Left ventricle myocardium inferior (tissue), 1 donor: ENCODE measurements at places on chromosomes 3 and 15. TPM values are rescaled to one million over a fixed set of nuclear protein-coding genes. Genes with fewer than 3 reads are reported as not detected.

DNA sequence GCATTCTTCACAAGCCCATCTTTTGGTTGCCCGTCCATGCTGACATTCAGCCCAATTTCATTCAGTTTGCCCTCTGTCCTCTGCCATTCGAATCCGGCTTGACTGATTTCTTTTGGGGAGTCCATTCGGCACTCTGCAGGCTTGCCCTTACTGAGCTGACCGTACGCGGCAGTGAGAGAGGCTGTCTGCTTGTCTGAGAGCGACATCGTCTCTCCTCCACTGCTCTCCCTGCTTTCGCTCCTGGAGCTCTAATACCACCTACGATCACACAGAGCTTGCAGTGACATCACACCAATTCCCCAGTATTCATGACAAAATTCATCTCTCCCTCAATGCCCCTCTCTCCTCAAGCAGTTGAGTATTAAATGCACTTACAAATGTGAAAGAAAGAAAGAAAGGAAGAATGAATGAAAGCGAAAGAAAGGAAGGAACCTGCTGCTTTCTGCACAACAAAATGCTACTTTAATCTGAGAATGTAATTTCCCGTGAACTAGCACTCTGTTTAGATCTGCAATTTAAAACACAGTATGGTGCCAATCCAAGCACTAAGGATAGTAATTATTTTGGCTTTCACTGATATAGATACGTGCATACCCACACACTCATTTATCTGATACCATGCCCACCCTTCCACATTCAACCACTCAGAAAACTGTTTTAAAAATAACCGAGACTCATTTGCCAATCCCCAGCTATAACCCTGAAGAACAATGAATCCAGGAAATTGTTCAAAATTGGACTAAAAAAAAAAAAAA, 89.5 kb downstream of the DHX30 start:
- DNase-seq: no peak

- no peak for DNase-seq
Observed at GRCh38 chr3:123161167-123161566, 40.6 kb upstream of the SEC22A start.

- DNase-seq: no peak
Observed at GRCh38 chr3:129259612-129260477, 10.4 kb downstream of the COPG1 start.

DNA sequence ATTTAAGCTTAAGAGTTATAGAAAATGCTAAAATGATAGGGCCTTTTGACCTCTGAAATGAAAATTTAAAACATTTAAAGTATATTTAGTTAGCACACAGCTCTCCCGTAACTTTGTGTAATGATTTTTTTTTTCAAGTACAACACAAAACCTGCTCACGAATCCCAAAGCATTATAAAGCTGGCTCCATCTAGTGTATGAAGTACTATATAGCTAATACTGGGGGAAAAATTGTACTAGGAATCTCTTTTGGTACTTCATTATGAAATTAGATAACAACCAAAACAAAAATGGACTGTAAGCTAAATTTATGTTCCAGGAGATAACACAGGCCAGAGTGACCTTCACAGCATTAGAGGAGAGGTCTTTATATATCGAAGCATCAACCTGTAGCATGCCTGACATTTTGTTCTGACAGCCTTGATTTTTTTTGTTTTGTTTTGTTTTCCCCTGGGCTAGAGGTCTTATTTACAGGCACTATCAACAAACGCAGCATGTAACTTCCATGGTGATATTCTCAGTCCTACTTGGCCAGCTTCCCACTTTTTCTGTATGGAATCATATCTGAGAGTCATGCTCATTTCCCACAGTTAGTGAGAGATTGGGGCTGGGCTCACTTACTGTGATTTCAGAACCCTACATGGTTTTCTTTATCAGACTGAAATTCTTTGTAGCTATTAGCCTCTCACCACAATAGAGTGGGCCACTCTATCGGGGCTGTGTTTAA, 116.3 kb downstream of the MITF start:
- no peak for DNase-seq

- DNase-seq: no peak
Observed at GRCh38 chr3:71890356-71890931, 105.5 kb upstream of the PROK2 start.

GRCh38 chr3:13532631-13533030, 16.3 kb upstream of the FBLN2 start:
- no peak for DNase-seq

CPEB1 gene
- total RNA-seq: 1.6 TPM

DNA sequence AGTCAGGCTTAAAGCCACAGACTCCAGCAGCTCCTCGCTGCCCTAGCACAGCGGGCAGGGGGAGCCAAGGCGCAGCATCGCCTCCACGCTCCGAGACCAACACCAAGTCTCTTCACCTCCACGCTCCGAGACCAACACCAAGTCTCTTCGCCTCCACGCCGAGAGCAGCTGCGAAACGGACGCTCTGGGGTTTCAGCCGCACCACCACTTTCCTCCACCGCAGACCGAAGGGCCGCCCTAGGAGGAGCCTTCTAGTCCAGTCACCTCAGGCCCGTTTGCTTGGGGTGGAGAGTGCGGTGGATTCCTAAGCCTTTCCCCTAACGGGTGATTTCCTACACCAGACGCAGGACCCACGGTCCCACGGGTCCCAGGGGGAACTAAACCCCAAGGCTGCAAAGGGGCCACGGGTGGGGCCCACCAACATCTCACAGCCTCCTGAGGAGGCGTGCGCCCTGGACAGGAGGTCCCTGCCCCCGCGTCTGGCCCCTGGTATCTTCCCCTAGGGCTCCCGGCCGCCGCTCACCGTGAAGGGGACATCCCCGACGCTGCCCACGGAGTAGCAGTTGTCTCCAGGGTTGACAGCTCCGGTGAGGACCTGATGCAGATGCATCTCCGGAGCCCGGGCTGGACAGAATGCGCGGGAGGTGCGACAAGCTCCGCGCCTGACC, 501 bp downstream of the DMXL2 start:
- peak; percentile 32 for DNase-seq

DNA sequence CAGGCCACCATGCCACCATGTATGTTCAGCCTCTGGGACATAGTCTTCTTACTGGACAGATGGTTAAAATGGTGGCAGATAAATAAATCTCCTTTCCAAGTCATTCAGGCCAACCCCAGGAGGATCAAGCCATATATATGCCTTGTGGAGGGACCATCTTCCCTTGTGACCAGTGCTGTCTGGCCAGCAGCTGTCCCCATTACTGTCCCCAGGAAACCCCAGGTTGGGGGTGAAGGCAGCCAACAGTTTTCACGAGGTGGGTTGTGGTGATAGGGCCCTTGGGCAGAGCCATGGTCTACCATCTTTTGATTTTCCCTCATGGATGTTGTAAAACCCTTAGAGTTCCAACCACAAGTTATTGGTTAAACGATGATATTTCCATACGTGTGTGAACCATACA, 48.7 kb upstream of the PCSK6 start:
- no peak for DNase-seq

FAM43A gene
- 18.0 TPM for total RNA-seq

GRCh38 chr3:187967993-187968392, 186.0 kb upstream of the LPP start:
- no peak for DNase-seq

CLASP2 gene
- total RNA-seq: 75.0 TPM

LAMB2 gene
- total RNA-seq: 772 TPM

- no peak for DNase-seq
Observed at GRCh38 chr15:38859574-38859973, 295.0 kb upstream of the RASGRP1 start.

BFSP2 gene
- total RNA-seq: not detected

ARPC4 gene
- total RNA-seq: 52.9 TPM

GRCh38 chr15:31390029-31390428, 63.4 kb downstream of the KLF13 start:
- no peak for DNase-seq

DNA sequence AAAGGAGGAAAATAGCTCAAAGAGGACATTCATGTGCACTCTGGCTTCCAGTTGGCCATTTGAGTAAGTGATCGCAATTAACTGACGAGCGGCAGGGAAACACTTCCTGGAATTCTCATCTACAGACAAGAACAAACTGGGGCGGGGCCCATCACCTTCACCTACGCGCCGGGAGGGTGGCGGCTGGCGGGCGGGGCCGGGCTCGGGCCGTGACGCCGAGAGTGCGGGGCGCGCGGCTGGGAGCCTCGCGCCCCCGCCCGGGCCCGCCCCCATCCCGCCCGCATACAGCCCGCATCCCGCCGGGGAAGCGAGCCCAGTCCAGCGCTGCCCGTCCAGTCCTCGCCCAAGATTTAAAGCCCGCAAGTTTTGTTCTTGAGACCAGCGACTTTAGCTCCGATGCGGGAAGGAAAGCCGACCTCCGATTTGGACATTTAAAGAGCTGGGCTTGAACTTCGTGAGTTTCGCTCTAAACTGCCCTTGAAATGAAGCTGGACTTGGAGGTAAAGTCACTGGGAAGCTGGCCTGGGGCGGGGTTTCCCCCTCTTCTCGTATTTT, at the start of gene B3GNT5:
B3GNT5 (plus strand) TSS at position 281 of the 555 bp plus-strand sequence. CDS start 16,546 bp downstream, outside the sequence.
- peak; percentile 20 for DNase-seq

TEX9 gene
- total RNA-seq: 0.77 TPM

ARL6 gene
- 3.8 TPM for total RNA-seq

SLC6A6 gene
- total RNA-seq: 35.4 TPM

FGF7 gene
- total RNA-seq: 34.1 TPM

DNA sequence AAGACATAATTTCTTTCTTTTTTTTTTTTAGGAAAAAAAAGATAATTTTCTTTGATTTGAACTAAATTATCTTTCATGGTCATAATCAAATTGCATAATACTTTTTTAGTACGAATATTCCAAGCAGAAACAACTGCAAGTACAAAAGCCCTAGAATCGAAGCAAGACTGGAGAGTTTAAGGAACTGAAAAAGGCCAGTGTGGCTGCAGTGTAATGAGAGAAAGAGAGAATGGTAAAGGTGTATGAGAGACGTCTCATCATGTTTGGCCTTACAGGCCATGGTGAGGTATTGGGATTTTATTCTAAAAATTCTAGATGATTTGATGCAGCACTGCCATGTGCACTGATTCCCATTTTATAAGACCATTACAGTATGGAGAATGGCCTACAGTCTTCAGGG, 180.9 kb downstream of the SUCNR1 start:
- no peak for DNase-seq

PLCH1 gene
- total RNA-seq: 0.85 TPM

GRCh38 chr3:23035927-23036640, 167.0 kb upstream of the UBE2E2 start:
- no peak for DNase-seq

- no peak for DNase-seq
Observed at GRCh38 chr3:131772269-131773026, 262.4 kb downstream of the CPNE4 start.

KBTBD12 gene
- 41.8 TPM for total RNA-seq

GRCh38 chr3:159749406-159749805, 239.2 kb upstream of the IL12A start:
- DNase-seq: no peak

GRCh38 chr3:78838362-78838761, 929.4 kb downstream of the ROBO1 start:
- DNase-seq: no peak

ZNF619 gene
- total RNA-seq: 3.6 TPM

DNA sequence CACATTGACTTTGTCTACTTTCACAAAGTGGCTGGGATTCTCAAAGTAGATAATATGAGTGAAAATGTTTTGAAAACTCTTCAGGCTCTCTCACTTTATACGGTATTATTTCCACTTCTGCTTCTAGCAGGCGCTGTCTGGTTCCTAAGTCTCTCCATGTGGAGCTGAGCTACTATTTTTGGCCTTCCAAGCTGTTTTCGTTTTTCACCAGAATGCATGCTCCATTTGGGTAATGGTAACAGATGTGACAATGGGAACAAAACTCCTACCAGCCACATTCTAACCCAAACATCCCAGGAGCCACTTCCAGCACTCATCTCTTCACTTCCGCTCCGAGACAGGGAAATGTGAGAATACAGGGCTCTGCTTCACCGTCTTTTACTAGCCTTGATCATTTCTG, 586.7 kb downstream of the NTRK3 start:
- no peak for DNase-seq

DNA sequence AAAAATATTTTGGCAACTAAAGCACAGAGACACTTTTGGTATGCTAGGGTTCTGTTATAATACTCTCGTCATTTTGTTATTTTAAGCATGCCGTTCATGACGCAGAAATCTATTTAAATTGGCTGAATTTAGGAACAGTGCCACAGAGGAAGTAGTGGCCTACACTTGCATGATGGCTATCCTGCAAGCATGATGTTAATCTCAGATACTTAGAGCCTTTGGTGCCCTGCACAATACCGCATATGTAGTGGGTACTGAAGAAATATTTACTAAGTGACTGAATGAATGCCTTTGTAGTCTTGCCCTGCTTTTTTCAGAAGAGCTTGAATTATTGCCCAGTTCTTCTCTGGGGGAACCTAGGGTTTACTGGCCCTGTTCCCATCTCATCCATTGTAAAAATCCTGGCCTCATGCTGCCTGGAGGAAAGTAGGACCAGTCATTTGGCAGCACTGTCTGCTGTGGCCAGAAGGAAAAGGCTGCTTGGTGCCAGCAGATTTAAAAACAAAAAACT, 79.0 kb downstream of the SERPINI1 start:
- DNase-seq: no peak

ACKR4 gene
- 5.2 TPM for total RNA-seq

- no peak for DNase-seq
Observed at GRCh38 chr3:16545413-16546185, 32.1 kb upstream of the RFTN1 start.

FBXO40 gene
- total RNA-seq: 245 TPM

DNA sequence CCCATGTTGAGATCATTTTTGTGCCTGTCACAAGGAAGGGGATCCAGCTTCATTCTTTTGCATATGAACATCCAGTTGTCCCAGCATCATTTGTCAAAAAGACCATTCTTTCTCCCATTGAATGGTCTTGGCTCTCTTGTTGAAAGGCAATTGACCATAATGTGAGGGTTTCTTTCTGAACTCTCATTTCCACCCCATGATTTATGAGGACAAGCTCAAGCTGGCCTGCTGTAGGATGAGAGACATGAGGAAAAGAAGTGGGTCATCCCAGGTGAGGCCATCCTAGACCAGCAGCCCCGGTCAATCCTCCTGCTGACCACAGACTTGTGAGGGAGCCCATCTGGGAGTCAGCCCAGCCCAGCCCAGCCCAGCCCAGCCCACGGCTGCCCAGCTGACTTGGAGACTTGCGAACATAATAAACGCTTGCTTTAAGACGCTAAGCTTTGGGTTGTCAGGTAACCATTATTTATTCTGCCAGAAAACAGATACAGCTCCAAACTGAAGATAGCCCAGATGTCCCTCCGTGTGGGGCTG, 69.0 kb downstream of the LINGO1 start:
- DNase-seq: no peak

- DNase-seq: no peak
Observed at GRCh38 chr3:12155828-12156227, 2.9 kb downstream of the TIMP4 start.

DNA sequence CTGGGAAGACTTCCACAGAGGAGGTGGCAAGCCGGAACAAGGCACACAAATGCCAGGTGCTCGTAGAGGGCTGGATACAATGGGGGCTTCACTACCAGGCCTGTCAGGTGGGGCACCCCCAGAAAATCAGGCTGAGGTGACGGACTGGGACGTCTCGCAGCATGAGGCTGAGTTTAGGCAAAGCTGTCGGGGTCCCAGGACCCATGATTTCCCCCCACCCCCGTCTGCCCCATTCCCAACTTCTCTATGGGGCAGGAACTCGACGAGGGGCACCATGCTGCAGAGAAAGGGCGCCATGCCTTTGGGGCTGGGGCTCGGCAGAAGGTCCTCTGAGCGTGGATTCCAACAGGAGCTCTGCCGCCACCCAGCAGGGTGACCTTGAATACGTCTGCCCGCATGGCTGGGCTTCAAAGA, 65.7 kb upstream of the HES1 start:
- no peak for DNase-seq
